ENCODE measurements at places on chromosomes 7 and 10.
A peak's percentile ranks its signal among the peaks of the same experiment; 100 is the strongest.

- peak; percentile 57 for DNase-seq
Observed at GRCh38 chr10:126250527-126251310, 137.6 kb downstream of the ADAM12 start.

DNA sequence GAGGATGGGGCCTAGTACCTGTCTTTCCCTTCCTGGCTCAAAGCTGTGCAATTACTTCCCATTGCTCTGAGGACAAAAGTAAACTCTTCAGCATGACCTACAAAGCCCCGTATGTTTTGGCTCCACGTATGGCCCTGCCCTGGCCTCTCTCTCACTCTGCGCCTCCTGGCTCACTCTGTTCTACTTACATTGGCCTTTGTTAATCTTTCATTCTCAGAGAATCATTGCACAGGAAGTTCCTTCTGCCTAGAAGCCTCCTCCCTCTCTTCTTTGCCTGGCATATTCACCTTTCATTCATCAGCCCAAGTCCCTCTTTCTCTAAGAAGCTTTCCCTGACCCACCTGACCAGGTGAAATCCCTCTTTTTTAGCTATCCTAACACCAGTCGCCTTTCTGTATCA lies 23.9 kb downstream of the LIPM start:
- DNase-seq = no peak

DNA sequence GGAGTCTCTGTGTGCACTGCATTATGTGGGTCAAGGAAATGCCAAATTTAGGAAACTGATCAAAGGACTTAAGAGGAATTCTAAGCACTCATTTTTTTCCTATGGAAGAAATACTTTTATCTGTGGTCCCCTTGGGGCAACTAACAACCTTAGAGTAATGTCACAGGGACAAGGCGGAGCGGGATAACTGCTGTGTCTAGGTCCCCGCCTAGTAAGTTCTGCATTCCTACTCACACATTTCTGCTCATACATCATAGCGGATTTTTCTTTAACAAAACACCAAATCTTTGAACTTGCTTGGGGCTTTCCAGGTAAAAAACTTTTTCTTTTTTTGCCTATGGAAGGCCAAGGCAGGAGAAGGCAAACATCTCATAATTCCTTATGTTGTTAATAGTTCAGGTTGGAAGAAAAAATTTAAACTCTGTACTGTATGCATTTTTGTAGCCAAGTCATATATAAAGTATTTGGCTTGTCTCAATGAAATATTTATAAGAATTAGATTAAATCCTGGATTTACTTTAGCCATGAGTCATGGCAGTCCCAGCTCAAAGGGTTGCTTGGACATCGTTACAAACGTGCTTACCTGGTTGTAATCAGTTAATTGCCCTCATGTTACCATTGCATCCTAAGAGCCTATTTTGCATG lies 285.0 kb downstream of the PHTF2 start:
- no peak for DNase-seq

DNA sequence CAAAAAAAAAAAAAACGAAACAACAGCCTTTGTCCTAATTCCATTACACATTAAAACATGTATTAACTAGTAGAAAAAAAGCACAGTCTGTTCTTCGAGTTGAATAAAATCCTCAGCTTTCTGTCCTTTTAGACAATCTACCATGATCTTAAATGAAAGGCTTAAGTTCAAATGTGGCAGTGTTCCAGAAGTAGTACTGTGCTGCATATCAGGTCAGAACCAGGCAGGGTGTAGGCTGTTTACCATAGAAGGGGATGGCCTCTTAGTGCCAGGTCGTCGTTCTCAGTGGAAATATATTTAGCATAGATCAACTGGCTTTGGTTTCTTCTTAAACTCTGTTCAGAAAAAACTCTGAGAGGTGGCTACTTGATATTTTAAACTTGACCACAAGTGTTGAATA lies 612.0 kb downstream of the CNTNAP2 start:
- DNase-seq = no peak

- DNase-seq = no peak
Observed at GRCh38 chr7:23298141-23298881, 828 bp upstream of the MALSU1 start.

DNA sequence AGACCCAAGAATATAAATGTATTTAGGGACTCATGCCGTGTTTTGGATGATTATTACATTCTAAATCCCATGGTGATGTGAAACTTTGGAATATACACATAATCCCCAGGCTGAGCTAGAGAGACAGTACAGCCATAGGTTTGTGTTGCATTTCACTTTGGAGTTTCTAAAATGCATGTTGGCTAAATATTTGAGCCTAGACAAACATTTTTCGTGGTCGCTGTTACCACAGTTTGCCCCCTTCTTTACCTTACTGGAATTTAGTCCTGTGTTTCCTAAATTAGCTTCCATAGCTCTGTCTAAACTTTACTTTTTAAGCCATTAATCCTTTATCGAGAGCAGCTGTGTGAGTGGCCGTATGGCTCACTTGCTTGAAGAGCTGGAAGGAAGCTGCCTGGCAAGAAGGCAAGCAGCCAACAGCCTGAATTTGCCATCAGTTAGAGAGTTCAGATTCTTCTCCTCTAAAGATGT lies 192.0 kb downstream of the BICC1 start:
- peak; percentile 47 for DNase-seq

DNA sequence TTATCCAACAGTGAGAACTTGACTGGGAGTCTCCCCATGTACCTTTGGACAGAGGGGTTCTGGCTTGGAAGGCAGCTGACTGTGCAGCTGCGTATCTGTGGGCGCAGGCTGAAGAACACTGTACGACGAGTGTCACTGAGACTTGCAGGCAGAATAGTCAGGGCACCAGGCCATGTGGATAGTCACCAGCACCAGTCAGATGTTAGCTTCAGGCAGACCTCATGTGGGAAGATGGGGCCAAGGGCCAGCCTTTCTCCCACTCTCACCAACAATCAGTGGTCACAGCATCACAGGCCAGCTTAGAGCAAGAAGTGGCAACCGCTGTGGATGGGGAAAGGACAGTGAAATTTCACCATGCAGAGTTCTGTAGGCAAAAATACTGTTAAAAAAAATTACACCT lies 43.4 kb upstream of the GJD4 start:
- no peak for DNase-seq

DNA sequence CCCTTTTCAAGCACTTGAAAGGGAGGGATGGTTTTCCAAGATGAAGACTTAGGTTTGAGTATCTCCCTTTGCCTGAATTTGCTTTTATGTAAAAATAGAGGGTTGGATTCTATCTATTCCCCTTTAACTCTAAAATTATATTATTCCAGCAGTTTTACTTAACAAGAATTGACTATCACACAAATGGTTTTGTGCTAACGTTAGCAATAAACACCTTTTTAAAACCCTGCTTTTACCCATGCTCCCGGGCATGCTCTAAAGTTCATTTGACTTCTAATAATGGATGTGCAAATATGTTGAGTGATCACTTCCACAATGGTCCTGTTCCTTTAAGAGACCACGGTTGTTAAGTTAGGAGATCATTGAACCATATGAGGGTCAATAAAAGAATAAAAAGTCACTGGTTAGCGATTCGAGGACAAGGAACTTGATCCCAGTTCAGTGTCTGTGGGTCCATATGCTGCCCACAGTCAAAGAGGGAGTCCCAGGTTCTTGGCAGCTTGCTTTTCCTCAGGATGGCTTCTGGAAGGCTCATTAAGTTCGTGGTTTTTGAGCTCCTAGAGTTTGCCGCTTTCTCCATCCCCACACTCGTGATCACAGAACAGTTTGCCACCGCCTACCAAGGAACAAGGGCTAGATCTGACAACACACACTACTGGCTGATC lies at the start of gene TMEM236:
Gene TMEM236, plus strand, starts transcription at position 421 of the 665 bp plus-strand sequence. Its CDS starts 95 bp downstream, at position 516.
- no peak for DNase-seq

DNA sequence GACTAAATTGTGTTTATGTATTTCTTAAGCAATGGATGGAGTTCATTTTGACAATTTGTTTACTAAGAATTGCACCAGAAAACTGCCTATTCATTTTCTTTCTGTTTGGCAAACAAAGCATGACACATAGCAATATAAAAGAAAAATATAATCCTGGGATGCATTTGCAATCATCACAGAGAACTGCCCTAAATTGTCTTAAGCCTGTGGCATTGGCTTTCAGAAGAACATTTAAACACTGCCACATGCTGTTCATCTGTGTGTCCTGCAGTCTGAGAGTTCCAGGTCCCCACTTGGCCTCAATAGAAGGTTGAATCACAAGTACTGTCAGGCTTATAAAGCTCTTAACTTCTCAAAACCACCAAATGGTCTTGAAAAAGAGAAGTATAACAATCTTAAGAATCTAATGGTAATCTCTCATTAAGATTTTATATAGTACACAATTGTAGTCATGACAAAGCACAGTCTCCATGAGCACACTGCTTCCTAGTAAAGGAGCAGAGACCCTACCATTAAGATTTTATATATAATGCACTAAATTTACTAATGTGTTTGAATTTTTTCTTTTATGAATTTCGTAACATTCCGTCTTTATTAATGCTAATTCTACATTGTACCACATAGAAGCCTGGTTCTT lies 29.9 kb downstream of the RNLS start:
- DNase-seq = peak; percentile 90

- no peak for DNase-seq
Observed at GRCh38 chr7:113374955-113375354, 256.6 kb upstream of the SMIM30 start.

DNA sequence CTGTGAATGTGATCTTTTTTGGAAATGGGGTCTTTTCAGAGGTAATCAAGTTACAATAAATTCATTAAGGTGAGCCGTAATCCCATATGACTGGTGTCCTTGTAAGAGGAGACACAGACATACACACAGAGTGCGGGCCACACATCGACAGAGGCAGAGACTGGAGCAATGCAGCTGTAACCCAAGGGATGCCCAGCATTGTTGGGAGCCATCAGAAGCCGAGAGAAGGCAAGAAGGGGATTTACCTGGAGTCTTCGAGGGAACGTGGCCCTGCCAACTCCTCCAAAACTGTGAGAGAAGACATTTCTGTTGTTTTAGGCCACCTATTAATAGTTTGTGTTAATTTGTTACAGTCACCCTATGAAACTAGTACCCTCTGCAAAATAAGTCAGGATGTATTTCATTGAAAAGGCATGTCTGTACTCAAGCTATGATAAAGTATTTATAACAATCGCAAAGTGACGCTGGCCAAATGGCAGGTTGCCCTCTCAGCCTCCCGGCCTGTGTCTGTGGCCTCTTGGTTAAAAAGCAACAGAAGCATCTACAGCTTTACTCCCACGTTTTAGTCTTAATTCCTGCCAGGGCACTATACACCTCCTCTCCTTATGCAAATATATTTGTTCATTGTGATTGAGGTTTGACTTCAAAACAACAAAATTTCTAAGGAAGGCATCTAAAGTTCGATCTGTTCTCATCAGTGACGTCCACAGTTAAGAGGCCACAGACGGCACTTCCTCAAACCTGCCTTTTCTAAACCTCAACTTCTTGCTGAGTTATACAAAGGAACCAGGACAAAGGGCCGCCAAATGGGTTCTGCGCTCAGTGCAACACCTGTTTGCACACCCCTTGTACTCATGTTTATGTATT lies 46.8 kb downstream of the HIPK2 start:
- peak; percentile 89 for DNase-seq

- no peak for DNase-seq
Observed at GRCh38 chr10:77498829-77499228, 138.8 kb downstream of the KCNMA1 start.

- DNase-seq = peak; percentile 11
Observed at GRCh38 chr7:149440222-149440621, 20.6 kb downstream of the ZNF777 start.

DNA sequence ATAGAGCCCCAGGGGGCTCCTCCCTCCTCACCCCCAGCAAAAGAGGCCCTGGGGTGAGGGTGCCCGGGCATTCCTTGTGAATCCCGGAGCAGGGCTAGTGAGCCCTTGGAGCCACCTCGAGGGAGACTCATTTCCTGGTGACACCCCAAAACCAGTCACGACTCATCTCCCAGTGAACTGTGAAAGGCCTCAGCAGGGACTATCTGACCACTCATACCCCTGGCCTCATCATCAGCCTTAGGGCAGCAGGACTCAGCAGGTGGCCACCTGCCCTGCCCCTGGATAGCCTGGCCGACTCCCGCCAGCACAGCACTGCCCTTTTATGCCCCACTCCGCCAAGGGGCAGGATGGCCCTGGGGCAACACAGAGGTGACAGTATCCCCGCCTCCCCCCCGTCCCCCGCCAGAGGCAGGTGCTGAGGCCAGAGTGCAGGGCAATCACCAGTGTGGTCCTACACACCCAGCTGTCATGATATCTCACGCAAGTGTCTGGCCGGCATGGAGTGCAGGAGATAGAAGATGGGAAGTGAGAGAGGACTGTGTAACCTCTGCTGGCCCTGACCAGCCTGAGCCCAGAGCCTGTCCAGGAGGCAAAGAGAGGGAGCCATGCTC lies 3.2 kb downstream of the SNCG start:
- peak; percentile 35 for DNase-seq

DNA sequence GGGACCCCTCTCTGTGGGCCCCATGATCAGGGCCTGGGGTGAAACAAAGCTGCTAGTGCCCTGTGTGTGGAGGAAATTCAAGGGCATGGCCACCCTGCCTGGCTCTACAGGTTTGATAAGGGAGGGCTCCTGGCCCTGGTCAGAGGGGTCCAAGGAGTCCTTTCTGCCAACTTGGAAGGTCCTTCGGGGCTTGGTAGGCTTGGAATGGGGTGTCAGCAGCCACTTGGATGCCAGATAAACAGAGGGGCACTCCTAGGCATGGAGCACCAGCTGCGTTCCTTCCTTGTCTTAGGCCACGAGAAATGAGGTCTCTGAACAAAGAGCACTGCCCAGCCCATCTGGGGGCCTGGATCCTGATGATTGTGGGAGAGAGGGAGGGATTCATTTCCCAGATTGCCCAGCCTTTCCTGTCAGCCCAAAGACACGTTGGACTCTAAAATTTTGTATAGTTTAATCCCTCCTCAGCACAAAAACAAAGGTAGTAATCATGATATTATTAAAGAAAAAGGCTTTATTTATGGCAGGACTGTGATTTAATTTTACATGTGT lies 5.1 kb downstream of the MTURN start:
- DNase-seq = no peak

- no peak for DNase-seq
Observed at GRCh38 chr10:71761541-71762113, 11.7 kb downstream of the VSIR start.

- no peak for DNase-seq
Observed at GRCh38 chr7:138477581-138477980, 17.5 kb downstream of the TRIM24 start.

GRCh38 chr10:7243873-7244272 lies 167.0 kb downstream of the SFMBT2 start:
- DNase-seq = no peak

DNA sequence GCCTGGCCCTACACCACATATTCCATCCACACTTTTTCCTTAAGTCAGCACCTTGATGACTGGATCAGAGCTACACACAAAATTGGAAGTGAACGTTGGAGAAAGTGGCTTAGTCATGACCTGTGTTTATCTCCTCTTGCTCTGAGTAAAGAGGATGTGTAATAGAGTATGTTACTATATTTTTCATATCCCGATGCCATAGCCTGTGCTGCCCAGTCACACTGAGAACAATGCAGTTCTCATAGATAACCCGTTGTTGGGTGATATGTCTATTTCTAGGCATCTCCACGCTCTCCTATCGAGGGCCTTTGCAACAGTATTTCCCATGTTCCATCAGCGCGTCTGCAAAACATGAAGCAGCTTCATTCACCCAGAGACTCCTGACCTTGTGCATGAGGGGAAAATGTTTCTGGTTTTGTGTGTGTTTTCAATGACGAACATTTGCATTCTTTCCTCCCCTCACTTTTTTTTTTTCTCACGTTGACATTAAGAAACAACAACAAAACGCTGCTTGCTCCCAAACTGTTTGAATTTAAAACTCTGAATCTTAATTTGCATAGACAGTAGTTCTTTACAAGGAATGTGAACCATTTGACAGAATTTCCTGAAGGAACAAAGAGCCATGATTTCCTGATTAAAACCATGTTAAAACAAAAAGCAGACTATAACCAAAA lies 43.4 kb downstream of the GRK5 start:
- peak; percentile 97 for DNase-seq
